ENCODE measurements at places on chromosomes 7 and 10.

- DNase-seq = no peak
Observed at GRCh38 chr7:155974186-155974897, 162.1 kb upstream of the SHH start.

- no peak for DNase-seq
Observed at GRCh38 chr7:55211726-55212125, 153.4 kb upstream of the LANCL2 start.

DNA sequence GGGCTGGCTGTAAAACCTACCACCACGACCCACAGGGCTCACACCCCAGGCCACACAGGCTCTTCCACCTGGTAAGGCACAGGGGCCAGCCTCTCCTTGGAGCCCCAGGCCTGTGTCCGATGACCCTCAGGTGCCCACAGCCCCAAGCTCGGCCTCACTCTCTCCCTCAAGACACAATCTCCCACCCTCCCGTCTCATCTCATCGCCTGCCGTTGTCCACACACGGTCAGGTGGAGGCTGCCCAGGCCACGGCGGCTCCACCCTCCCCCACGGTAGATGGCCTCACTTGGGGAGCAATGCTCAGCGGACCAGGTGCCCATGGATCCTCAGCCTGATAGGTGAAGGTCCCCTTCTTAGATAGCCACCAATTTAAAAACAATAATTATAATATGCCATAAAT is 8.7 kb upstream of the UTF1 start:
- DNase-seq = no peak

DNA sequence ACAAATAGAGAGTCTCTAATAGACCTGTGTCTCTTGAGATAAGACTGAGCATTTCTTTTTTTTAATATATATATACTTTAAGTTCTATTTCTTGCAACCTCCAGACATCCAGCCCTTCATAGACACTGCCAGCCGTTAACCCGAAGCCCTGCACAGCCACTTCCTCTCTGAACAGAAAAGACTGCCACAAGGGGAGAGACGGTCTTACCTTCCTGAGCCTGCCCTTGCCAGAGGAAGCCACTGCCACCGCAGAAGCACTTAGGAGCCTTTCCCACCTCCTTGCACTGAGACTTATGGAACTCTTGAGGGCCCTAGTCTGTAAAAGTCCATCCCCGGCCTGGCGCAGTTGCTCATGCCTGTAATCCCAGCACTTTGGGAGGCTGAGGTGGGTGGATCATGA is 31.8 kb upstream of the PRSS1 start:
- DNase-seq = no peak

All from activated T-cell treated with anti-CD3 and anti-CD28 coated beads, Interleukin-2, amount 50 U/mL, for 48 hours (primary cell).